ENCODE measurements at places on chromosomes 12 and 14.
A peak's percentile ranks its signal among the peaks of the same experiment; 100 is the strongest.

GRCh38 chr14:24556756-24557155 is 19.3 kb downstream of the CTSG start:
- DNase-seq = no peak

DNA sequence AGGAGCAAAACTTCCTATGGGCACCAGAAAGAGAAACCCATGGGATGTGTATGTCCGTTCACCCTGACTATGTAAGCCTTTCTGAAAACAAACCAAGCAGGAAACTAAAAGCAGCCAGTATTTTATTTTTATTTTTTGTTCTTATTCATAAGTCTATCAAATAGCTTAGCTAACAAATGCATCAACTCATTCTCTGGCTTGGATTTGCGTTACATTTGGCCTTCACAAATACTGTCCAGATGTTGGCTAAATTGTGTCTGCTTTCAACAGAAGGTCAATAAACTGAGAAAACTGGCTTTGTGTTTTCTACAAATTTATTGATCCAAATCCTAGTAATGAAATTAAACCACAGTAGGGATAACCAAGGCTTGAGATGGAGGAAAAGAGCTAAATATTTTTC is 379.0 kb downstream of the NOVA1 start:
- no peak for DNase-seq

DNA sequence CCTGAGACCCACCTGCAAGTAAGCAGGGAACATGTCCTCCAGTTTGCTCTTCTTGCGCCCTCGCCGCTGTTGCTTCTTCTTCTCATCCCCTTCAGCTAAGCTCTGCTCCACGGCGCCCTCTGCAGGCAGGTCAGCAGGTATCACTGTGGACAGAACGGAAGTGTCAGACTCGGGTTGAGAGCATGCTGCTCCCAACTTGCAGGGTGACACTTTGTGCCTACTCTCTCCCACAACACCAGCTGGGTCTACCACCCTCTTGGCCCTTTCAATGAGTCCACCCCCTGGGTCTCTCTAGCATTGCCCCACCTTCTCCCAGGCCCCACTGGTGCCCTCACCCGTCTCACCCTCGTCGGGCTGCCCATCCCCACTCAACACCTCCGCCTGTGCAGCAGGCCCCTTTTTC is 16.7 kb downstream of the KMT2D start:
- DNase-seq = peak; percentile 74

DNA sequence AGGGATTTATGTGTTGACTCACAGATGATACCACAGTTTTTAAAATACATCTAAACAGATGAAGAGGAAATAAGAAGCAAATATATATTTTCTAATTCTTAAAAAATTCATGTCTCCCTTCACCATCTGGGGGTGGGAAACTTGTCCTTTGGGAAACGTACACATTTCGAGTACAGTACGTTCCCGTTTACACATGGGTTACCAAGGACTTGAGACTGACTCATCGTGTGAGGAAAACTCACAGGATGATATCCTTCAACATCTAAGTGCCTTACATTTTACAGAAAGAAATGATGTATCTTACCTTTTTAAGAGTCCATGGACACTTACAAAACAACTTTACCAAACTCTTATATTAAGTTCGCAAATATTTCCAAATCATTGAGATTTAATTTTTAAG is 16.0 kb upstream of the FBLN5 start:
- DNase-seq = no peak

DNA sequence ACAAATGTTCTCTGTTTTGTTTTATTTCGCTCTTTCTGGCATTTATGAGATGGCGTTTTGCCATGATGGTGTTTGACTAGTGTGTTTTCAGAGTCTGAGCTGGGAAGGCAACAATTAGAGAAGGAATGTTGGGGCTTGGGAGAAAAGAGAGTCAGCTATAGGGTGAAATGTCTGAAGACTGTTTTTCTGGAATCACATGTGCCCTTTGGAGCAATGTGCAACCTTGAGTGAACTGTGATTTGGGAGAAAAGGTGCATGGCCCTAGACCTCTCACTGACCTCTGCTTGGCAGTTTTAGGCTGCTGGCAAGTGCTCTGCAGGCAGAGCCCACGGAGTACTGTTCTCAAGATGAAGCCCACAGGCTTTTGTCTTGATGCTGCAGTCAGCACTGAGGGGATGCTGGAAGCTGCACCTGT is 379.9 kb upstream of the PDE3A start:
- no peak for DNase-seq

DNA sequence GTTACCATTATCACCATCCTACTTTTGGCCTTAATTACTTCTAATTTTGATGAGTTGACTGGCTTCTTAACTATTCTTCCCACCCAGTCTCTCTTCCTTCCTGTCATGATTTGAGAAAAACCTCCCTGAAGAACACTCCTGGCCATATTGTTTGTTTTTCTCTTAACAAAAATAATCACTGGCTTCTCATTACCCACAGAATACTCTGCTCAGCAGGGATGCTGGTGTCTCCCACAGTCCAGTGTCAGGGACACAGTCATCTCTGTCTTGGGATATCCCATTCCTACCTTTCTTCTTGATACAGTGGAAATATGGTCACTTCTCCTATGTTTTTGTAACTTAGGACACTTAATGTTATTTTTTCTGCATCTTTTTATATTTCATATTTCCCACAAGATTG is 103.7 kb downstream of the SRGAP1 start:
- DNase-seq = no peak

- no peak for DNase-seq
Observed at GRCh38 chr12:82554529-82554928, 132.2 kb upstream of the TMTC2 start.

GRCh38 chr14:50000380-50001150 is 107.7 kb downstream of the ARF6 start:
- DNase-seq = peak; percentile 68

DNA sequence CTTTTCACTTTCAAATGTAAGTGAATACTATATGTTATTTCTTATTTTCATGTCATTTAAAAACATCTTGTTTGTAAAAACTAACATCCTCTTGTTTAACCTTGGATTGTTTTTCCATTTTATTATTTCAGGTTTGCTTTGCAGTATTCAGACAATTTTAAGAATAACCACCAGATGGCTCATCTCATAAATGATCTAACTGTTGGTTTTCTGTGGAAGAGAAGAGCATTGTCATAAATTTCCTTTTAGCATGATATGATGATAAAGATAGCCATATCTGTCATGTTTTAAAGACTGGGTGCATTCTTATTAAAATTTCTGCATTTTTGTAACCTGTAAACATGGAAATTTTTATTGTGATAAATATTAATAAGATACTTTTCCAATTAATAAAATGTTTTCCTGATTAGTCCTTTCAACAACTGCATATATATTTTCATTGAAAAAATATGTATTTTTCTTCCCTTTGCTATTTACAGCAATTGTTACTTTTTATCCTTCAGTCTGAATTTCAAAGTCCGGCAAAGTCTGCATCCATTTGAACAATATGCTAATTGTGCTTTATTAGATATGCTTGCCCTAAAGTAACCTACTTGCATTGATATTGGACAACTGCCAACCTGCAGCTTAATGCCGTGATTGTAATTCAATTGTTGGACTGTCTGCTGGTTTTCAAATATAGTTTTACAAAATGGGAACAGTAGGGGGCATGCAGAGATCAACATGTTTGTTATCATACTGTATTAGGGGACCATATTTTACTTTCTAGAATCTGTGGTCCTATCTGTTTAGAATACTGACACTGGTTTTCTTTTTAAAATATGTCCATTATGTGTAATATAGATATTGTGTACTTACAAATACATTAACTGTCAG is 163.4 kb downstream of the GARIN6 start:
- no peak for DNase-seq

GRCh38 chr14:57413849-57414248 is 23.5 kb downstream of the NAA30 start:
- no peak for DNase-seq

GRCh38 chr12:89821896-89822295 is 113.3 kb upstream of the ATP2B1 start:
- DNase-seq = no peak

- no peak for DNase-seq
Observed at GRCh38 chr12:1912580-1913376, 5.7 kb downstream of the CACNA2D4 start.

DNA sequence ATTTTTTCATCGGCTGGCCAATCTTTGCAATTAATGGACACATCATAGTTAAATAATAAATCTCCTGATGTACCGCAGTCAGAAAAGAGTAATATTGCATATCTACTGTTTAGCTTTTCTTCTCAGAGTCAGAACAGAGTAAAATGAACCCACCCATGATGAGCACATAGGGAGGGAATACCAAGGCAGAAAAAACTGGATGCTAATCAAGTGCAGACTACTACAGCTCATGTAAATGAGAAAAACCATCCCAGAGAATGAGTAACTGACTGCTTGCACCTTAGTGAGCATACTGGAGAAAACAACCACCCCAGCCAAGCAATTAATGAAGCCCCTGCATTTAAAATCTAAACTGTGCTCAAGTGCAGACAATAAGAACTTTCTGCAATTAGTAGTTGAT is 483.7 kb downstream of the MDGA2 start:
- no peak for DNase-seq

DNA sequence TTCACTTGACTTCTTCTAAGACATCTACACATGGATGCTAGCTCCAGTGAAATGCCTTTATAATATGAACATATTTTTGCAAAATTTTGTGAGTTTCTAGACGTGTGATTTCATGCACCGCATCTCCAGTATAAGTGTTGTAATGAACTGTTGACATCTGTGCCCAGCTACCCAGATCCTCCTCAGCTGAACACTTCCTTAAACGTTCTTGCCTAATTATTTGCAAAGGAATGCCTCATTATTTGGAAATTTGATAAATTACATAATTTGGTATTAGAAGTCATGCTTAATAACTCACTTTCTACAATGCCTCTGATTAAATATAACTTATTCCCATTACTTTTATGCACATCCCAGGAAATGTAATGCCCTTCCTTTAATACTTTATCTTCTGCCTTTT is 14.0 kb downstream of the OR11G2 start:
- no peak for DNase-seq

DNA sequence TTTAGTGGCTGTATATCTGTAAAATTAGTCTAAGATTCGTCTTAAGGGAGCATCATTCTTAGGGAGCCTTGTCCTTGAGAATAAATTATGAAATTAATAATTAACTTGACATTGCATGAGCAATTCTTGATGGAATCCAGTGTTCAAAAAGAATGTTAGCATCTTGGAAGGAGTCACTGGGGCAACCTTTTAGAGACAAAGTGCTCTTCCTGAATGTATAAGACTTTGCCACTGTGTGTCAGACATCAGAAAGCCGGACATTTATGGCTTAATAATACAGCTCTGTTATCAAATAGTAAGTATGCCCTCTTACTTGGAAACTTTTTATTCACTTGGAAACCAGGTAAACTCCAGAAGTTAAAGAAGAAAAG is 83.3 kb downstream of the CCER1 start:
- no peak for DNase-seq

DNA sequence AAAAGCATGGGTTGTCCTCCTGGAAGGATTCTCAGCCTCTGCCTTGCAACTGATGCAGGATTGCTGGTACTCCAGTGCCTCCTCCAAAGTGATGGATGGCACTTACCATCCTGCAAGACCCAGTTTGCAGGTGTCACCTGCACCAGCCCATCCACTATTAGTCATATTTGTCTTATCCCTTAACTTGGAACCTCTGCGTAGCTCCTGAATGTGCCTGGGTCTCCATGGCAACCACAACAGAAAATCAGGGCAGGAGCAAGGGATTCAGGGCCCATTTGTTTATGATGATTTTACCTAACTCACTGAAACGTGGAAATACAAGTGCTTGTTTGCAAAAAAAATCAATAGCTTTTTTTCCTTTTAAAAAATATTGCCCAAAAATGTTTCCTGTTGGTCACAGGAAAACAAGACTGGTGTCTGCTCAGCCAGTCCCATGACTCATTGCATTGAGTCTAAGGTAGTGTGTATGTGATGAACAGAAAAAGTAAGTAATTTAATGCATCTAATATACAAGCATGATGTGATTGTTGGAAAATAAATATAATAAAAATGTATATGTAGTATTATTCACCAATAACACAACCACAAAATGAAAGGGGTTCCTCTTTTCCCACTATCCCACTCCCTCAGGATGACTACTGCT is 1196.3 kb upstream of the TMEM132C start:
- no peak for DNase-seq

GRCh38 chr12:76697849-76698248 is 66.1 kb upstream of the ZDHHC17 start:
- no peak for DNase-seq

DNA sequence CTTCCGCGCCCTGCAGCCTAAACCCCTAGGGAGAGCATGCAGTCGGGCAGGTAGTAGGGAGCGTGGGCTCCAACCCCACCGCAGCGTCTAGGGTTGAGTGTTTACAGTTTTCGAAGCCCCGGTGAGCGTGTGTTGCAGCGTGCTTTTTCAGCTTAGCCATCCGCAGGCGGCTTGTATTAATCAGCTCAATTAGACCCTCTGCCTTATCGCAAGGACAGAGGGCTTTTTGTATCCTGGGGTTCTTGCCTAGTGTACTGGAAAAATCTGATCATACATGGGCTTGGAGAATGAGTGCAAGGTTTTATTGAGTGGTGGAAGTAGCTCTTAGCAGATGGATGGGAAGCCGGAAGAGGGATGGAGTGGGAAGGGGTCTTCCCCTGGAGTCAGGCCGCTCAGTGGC is 44.4 kb upstream of the GNG2 start:
- no peak for DNase-seq

DNA sequence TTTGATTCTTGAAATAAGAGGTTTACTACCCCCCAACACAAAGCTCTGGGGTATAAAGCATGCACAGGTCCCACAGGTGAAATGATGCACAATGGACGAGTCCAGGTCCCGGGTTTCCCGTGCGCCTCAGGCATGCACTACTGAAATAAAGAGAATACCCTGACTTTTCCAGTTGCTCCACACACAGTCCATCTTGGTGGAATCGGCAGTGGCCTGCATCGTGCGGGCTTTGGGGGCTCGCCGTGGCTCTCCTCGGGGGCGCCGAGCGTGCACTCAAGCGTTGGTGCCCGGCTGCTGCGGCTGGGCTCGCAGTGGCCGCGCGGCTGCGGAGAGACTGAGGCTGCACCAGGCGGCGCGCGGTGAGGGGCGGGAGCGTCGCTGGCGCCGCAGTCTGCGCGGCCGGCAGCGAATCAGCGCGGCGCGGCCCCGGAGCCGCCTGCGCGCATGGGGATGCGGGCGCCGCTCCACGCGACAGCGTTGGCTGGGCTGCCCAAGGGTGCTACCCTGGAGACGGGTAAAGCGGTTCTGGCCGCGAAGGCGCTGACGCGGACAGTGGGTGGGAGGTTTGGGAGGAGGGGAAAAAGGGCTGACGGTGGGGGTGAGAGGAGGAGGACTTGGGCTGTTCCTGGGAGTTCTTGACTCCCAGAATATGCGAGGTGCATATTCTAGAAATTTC is 53.8 kb upstream of the CCDC175 start:
- DNase-seq = no peak

- DNase-seq = no peak
Observed at GRCh38 chr12:63941879-63942278, 97.4 kb downstream of the SRGAP1 start.

DNA sequence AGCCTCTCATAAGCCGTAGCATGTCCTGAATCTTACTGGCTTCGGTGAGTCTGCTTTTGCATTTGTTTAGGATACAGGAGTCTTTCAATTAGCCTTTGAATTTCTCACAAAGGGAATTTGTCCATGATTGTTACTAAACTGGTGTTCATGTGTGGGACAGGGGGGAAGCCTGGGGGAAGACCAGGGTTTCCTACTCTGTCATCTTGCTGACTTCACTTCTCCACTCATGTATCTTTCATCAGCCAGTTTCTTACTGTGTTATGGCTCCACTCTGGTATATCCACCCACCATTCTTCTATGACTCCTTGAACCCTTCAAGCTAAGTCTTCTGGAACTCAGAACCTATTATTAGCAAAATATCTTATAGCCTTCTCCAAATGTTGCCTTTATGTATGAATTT is 31.7 kb upstream of the A2M start:
- no peak for DNase-seq

Data from central memory CD4-positive, alpha-beta T cell (primary cell).